ENCODE measurements at places on chromosomes 3 and 15.
A peak's percentile ranks its signal among the peaks of the same experiment; 100 is the strongest.

DNA sequence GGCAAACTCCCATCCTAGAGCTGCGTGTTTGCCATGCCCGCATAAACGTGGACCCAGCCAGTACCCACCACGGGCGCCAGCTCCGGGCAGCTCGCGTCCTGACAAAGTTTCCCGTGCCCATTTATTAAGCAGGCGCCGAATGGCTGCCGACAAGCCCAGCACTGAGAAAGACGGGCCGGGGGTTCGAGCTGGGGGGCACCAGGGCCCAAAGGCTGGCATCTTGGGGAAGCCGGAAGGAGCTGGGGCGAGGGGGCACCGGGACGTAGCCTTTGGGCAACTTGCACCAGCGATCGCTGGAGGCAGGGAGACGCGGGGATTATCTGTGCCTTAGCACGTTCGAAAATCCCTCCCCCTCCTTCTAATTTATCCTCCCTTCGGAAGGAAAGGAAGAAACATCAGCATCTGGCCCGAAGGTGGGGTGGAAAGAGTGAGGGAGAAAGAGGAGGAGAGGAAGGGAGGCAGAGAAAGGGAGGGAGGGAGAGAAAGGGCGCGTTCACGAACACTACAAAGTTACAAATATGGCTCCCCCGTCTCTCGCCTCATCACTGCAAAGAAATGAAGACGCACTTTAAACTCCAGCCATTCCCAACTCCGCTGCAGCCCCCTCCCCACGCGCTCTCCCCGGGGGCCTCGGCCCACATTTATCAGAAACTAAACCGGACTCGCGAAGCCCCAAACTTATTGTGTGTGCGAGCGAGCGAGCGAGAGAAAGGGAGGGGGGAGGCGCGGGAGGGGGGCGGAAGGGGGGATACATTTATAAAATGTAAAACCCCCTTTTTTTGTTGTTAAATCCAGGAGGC lies 1.0 kb downstream of the ANP32A start:
- peak; percentile 25 for DNase-seq

- DNase-seq: no peak
Observed at GRCh38 chr3:50167069-50167840, 12.1 kb downstream of the SEMA3F start.

- DNase-seq: no peak
Observed at GRCh38 chr3:56837196-56837955, 35.6 kb upstream of the ARHGEF3 start.

DNA sequence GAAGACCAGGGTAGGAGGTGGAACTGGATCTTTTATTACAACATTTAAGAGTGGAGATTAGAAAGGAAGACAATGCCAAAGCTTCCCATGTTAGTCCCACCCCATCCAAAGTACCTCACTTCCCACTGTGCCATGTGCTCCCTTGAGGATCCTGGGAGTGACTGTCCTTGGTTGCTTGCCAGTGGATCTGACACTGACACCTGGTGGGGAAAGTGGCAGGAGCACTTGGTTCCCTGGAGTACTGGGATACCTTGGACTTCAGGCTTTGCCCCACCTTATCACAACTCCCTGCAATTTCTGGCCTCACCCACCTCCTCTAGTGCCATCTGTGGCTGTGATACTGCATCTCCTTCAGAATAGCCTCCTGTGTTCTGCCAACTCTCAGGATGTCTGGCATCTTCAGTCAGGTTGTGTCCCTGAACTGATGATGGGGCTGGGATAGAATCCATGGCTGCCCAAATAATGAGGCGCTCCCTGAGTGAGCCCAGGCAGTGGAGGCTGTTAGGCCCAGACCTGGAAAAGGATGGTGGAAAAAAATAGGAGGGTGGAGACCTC lies 1.3 kb downstream of the ELL3 start:
- peak; percentile 26 for DNase-seq

DNA sequence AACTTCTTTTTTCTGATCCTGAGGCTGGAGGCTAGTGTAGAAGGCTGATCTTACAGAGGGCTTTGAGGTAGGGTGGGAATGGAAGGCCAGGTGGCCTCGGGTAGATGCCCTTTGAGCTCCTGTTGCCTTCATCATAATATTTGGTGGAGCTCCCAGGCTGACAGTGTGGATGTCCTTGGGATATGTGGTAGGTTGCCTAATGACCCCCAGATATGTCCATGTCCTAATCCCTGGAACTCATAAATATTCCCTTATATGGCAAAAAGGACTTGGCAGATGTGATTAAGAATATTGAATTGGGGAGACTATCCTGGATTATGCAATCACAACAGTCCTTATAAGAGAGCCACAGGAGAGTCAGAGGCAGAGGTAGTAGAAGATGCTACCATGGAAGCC lies 5.5 kb downstream of the ADAMTSL3 start:
- no peak for DNase-seq

DNA sequence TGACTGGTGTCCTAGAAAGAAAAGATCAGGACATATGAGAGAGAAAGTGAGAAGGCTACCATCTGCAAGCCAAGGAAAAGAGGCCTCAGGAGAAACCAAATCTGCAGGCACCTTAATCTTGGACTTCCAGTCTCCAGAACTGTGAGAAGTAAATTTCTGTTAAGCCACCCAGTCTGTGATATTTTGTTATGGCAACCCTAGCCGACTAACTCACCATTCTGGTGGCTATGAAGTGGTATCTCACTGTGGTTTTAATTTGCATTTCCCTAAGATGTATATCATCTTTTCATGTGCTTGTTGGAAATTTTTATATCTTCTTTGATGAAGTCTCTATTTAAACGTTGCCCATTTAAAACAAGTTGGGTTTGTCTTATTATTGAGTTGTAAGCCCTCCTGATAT lies 40.6 kb downstream of the ILDR1 start:
- no peak for DNase-seq

DNA sequence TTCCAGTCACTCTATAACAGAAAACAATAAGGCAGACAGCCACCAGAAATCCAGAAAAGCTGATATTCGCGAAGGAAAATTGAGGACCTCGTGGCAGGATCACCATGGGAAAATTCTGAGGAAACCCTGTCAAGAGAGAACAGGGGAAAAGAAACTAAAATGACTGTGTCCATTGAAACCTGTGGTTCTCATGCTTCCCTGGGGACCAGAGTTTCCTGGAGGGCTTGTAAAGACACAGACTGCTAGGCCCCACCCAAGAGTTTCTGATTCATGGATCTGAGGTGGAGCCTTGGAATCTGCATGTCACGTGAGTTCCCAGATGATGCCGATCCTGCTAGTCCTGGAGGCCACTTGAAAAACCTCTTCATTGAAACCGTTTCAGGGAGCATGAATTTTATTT lies 420.5 kb downstream of the EPHB1 start:
- no peak for DNase-seq

GRCh38 chr3:105537371-105538080 lies 170.8 kb downstream of the ALCAM start:
- no peak for DNase-seq
